ENCODE measurements at places on chromosomes 3 and 15.
A peak's percentile ranks its signal among the peaks of the same experiment; 100 is the strongest.

- H3K27ac ChIP-seq: no peak overlapping the region
- DNase-seq: no peak
- no peaks in the 10 kb centered on the region for H3K4me1 ChIP-seq
Observed at GRCh38 chr15:34217587-34218225, 7.1 kb upstream of the EMC4 start.

GRCh38 chr15:84981054-84981710 is 474 bp upstream of the PDE8A start:
- H3K4me1 ChIP-seq: peaks cover 47% of the 10 kb centered on the region
- DNase-seq: peak; percentile 98
- H3K36me3 ChIP-seq: no peaks in the 10 kb centered on the region
- H3K27me3 ChIP-seq: peaks cover 6% of the 10 kb centered on the region
- H3K4me3 ChIP-seq: peak overlapping the region; percentile 99

DNA sequence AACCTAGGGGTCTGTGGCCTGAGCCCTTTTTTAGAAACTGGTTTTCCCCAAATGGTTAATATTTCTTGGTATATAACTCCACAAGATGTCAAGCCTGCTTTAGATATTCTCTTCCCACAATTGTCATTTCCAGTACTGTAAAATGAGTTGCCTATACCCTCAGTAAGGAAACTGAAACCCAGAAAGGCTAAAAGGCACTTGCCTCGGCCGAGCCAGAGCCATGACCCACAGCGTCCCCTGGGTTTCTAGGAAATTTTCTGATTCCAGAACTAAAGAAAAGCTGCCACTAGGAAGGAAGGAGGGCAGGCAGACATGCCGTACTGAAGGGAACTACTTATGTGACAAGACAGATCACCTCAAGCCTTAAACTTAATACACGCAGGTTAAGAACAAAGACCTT is 59.1 kb downstream of the ATP8B4 start:
- peaks cover 9% of the 10 kb centered on the region for H3K4me1 ChIP-seq
- no peak overlapping the region for H3K27ac ChIP-seq
- H3K36me3 ChIP-seq: no peaks in the 10 kb centered on the region
- H3K27me3 ChIP-seq: peaks cover 8% of the 10 kb centered on the region
- no peak for DNase-seq
- H3K4me3 ChIP-seq: no peak overlapping the region

- no peaks in the 10 kb centered on the region for H3K4me1 ChIP-seq
- H3K36me3 ChIP-seq: no peaks in the 10 kb centered on the region
- H3K27ac ChIP-seq: no peak overlapping the region
- DNase-seq: no peak
Observed at GRCh38 chr3:135637013-135637412, 328.5 kb upstream of the PPP2R3A start.

- H3K4me3 ChIP-seq: no peak overlapping the region
- no peak for DNase-seq
- H3K27ac ChIP-seq: no peak overlapping the region
- peaks cover 9% of the 10 kb centered on the region for H3K4me1 ChIP-seq
Observed at GRCh38 chr3:195847055-195847950, 35.6 kb upstream of the MUC4 start.

- no peak for DNase-seq
- peaks cover 19% of the 10 kb centered on the region for H3K4me1 ChIP-seq
- peak overlapping the region; percentile 94 for H3K27ac ChIP-seq
- peaks cover 12% of the 10 kb centered on the region for H3K27me3 ChIP-seq
- no peaks in the 10 kb centered on the region for H3K36me3 ChIP-seq
Observed at GRCh38 chr3:194142156-194142910, 6.4 kb downstream of the HES1 start.

DNA sequence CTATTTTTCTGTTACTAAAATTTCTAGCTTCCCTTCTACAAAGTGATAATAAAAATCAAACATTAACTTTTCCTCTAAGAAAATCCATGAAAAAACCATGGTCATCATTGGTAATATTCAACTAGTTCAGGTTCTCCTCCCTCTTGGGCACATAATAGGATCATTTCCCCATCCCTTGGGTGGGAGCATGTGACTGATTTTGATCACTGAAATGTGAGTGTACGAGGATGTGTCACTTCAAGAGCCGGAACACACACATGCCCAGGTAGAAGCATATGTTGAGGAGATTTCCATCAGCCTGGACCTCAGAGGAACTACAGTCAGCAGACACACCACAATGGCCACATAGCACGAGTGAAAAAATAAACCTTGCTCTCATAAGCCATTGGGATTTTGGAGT is 36.1 kb downstream of the AP3S2 start:
- H3K4me3 ChIP-seq: no peak overlapping the region
- peaks cover 15% of the 10 kb centered on the region for H3K36me3 ChIP-seq
- DNase-seq: no peak

- no peak overlapping the region for H3K4me3 ChIP-seq
- no peak for DNase-seq
- H3K27me3 ChIP-seq: no peaks in the 10 kb centered on the region
Observed at GRCh38 chr3:24886501-24886900, 391.9 kb upstream of the THRB start.

DNA sequence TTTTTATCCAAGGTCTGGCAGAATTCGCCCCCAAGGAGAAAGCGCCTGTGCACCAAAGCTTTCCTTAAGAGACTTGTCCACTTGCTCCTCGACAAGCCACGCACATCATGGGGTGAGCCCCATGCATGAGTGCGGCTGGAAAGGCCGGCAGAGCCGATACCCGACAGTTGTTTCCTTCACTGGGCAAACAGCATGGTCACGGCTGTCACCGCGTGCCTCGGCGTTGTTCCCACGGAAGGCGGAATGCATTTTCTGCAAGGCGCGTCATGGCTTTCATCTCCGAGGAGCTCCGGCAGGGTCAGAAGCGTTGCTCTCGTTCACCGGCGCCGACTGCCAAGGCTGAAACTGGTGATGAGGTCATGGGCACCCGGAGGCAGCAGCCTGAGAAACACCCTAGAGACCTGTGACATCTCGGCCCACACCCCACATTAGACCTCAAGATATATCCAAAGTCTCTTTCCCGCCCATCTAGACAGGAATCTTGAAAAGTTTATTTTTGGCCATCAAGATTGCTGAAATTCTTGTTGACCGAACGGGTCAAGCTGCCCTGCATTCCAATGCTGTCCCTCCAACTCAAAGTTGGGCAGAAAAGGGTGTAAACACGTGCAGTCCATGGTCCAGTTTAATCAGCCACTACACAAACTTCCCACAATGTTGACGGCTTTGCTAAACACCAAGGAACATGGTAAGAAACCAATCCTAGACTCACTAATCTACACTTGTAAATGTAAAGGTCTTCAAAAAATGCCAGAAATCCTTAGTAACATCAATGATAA is 604 bp upstream of the TJP1 start:
- H3K27me3 ChIP-seq: peaks cover 54% of the 10 kb centered on the region
- no peak for DNase-seq
- no peaks in the 10 kb centered on the region for H3K4me1 ChIP-seq
- H3K36me3 ChIP-seq: peaks cover 4% of the 10 kb centered on the region
- peak overlapping the region; percentile 8 for H3K4me3 ChIP-seq
- H3K27ac ChIP-seq: peak overlapping the region; percentile 52

- peaks cover 38% of the 10 kb centered on the region for H3K36me3 ChIP-seq
- no peak overlapping the region for H3K27ac ChIP-seq
- DNase-seq: no peak
- no peak overlapping the region for H3K4me3 ChIP-seq
- no peaks in the 10 kb centered on the region for H3K27me3 ChIP-seq
Observed at GRCh38 chr3:108185536-108185935, 36.7 kb downstream of the IFT57 start.

- no peak for DNase-seq
- H3K4me3 ChIP-seq: no peak overlapping the region
- peaks cover 42% of the 10 kb centered on the region for H3K36me3 ChIP-seq
- no peaks in the 10 kb centered on the region for H3K27me3 ChIP-seq
Observed at GRCh38 chr15:45050587-45050986, 27.6 kb downstream of the SORD start.

DNA sequence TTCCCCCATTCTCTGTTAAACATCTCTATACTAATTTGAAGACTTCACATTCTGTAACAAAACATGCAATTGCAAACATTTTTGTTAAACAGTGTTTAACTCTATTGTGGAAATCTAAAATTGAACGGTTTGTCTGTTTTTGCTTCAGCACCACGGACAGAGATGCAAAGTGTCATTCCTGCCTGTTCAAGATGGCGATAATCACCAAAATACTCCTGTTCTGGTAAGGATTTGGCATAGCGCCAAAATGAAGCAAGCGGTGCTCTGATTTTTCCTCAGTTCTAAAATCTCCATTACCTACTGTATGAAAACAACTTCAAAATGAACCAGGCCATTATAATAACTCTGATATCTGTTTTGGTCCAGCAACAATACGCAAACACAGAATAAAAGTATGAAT is 129.7 kb upstream of the TUSC7 start:
- no peak overlapping the region for H3K4me3 ChIP-seq
- no peaks in the 10 kb centered on the region for H3K27me3 ChIP-seq
- no peak overlapping the region for H3K27ac ChIP-seq
- H3K4me1 ChIP-seq: no peaks in the 10 kb centered on the region
- no peaks in the 10 kb centered on the region for H3K36me3 ChIP-seq
- DNase-seq: no peak

GRCh38 chr3:101849714-101850245 is 466 bp downstream of the NFKBIZ start:
- no peaks in the 10 kb centered on the region for H3K27me3 ChIP-seq
- peak overlapping the region; percentile 98 for H3K27ac ChIP-seq
- H3K4me3 ChIP-seq: peak overlapping the region; percentile 99
- DNase-seq: peak; percentile 34

- DNase-seq: no peak
- H3K4me1 ChIP-seq: peaks cover 19% of the 10 kb centered on the region
- peak overlapping the region; percentile 65 for H3K27ac ChIP-seq
- H3K27me3 ChIP-seq: peaks cover 48% of the 10 kb centered on the region
- H3K4me3 ChIP-seq: peak overlapping the region; percentile 74
- no peaks in the 10 kb centered on the region for H3K36me3 ChIP-seq
Observed at GRCh38 chr3:171809611-171809860, 747 bp downstream of the PLD1 start.

- H3K4me3 ChIP-seq: peak overlapping the region; percentile 93
- H3K4me1 ChIP-seq: peaks cover 23% of the 10 kb centered on the region
- DNase-seq: peak; percentile 25
- peak overlapping the region; percentile 97 for H3K27ac ChIP-seq
- H3K27me3 ChIP-seq: no peaks in the 10 kb centered on the region
Observed at GRCh38 chr3:193593668-193594030, 641 bp downstream of the OPA1 start.

GRCh38 chr3:46407970-46408369 is 911 bp downstream of the CCRL2 start:
- peaks cover 30% of the 10 kb centered on the region for H3K36me3 ChIP-seq
- DNase-seq: no peak
- H3K4me3 ChIP-seq: peak overlapping the region; percentile 94
- H3K4me1 ChIP-seq: peaks cover 32% of the 10 kb centered on the region
- H3K27ac ChIP-seq: peak overlapping the region; percentile 97

GRCh38 chr3:174775603-174776002 is 83.5 kb upstream of the NAALADL2 start:
- no peak overlapping the region for H3K4me3 ChIP-seq
- H3K27me3 ChIP-seq: no peaks in the 10 kb centered on the region
- no peak overlapping the region for H3K27ac ChIP-seq
- DNase-seq: no peak
- no peaks in the 10 kb centered on the region for H3K4me1 ChIP-seq

- no peak overlapping the region for H3K27ac ChIP-seq
- H3K4me1 ChIP-seq: peaks cover 6% of the 10 kb centered on the region
- H3K4me3 ChIP-seq: no peak overlapping the region
- H3K27me3 ChIP-seq: no peaks in the 10 kb centered on the region
- peaks cover 17% of the 10 kb centered on the region for H3K36me3 ChIP-seq
Observed at GRCh38 chr15:43153269-43153668, 19.9 kb downstream of the TMEM62 start.
